ENCODE measurements at places on chromosomes 6 and 20.

DNA sequence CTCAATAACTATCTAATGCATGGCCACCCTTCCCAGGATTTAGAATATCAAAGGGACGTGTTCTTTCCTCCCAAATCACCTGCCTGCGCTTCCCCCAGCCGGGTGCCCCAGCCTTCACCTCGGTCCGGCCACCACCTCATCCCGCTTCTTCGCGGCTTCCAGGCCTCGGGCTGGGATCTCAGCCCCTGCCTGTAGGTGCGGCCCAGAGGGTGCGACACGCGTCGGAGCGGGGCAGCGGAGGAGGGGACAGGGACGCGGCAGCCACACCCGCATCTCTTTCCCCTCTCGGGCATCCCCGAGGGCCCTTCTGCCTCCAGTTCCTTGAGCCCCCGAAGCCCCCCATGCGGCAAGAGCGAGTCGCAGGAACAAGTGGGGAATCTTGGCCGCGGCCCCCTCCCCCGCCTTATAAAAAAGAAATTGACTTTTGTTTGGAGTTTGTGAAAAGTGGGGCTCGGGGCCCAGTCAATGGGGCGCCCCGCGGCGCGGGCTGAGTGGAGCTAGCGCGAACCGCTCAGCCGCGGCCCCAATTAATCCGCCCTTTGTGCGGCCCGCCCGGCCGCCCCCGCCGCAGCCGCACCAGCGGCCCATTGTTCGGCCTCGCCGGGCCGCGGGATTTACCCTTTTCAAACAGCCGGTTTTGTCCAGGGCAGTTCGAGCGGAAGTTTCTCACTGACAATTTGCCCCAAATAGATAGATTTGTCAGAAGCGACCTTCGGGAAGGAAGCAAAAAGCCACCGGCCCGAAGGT lies 8.4 kb upstream of the NR2E1 start:
- DNase-seq: peak; percentile 46

DNA sequence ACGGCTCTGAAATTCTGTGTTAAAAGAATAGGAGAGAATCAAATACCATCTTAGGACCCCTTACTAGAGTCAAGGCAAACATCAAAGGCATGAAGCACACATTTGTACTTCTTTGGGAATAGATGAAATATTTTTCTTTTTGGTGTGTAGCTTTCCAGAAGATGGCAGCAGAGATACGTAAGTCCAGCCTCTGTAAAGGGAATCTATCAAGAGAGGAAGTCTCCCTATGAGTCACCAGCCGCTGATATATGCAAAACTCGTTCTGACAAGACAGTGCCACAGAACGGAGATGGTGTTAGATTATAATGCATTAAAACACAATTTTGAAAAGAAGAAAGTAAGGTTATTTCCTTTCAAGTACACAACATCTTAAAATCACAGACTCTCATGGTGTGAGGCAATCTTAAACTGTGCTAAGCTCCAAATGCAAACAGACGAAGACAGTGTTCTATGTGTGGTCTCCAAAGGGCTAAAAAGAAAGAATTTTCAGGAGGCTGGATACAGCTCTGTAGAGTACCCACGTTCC lies 120.0 kb upstream of the AGPAT4 start:
- peak; percentile 32 for DNase-seq

DNA sequence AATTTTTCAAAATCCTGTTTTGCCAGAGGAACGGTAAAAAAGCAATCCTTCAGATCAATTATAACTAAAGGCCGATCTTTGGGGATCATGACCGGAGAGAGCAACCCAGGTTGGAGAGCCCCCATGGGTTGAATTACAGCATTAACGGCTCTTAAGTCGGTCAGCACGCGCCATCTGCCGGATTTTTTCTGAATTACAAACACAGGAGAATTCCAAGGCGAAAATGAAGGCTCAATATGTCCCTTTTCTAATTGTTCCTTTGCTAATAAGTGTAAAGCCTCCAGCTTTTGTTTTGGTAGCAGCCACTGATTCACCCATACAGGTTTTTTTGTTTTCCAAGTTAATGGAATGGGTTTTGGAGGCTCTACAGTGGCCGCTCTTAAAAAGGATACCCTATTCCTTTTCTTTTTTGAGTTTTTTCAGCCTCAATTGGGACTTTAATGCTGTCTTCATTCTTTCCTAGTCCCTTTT lies 16.9 kb upstream of the PTCRA start:
- peak; percentile 78 for DNase-seq

DNA sequence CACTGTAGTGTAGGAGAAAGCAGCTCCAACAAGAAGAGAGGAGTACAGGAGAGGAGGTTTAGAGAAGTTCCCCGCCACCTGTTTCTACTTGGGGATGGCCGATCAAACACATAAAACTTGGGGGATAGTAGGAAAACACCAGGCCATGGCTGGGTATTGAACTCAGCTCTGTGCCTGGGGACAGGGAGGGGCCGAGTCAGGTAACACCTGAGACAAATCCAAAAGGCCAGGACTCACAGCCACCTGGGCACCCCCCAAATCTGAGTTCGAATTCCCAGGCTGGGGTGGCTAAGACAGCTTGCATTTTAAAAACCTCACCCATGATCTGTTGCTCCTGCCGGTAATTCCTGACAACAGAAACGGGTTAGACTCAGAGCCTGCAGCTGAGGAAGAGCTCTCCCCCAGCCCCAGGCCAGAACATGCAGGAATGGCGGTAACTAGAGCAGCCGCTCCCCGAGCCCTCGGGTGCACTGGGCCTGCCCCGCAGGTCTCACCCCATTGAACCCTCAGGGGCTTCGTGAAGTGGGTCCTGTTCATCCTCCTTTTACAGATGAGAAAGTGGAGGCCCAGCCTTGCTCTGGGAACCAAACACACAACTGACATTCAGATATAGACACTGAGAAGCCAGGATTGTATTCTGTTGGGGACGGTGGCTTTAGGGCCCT lies 61.0 kb downstream of the TCP11 start:
- DNase-seq: peak; percentile 50

DNA sequence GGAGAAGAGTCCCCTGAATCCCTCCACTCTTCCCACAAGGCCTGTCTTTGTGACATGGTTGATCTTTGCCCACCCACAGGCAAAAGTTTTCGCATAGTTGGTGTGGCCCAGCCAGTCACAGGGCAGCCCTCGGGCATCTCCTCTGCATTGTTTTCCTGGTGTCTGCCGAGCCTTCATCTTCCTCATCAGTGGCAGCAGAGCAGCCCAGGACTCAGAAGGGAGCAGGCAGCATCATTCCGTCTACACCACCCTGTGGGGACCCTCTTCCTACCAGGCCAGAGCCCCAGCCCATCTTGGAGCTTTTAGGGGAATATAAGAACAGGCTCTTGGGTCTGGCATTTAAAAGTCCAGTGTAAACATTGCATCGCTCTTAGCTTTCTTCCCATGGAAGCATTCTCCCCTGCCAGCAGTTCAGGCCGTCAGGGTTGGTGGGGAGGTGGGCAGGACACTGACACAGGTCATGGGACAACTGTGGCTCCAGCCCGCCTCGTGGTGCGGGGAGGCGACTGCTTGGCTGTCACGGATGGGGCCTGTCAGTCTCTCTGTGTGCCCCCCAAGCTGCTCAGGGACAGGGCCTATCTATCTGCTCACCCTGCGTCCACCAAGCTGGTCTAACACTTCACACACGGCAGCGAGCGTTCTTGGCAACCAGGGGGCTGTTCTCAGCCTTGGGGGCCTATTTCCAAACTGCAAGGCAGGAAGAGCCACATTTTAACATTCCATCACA lies 38.3 kb downstream of the PDRG1 start:
- peak; percentile 47 for DNase-seq

DNA sequence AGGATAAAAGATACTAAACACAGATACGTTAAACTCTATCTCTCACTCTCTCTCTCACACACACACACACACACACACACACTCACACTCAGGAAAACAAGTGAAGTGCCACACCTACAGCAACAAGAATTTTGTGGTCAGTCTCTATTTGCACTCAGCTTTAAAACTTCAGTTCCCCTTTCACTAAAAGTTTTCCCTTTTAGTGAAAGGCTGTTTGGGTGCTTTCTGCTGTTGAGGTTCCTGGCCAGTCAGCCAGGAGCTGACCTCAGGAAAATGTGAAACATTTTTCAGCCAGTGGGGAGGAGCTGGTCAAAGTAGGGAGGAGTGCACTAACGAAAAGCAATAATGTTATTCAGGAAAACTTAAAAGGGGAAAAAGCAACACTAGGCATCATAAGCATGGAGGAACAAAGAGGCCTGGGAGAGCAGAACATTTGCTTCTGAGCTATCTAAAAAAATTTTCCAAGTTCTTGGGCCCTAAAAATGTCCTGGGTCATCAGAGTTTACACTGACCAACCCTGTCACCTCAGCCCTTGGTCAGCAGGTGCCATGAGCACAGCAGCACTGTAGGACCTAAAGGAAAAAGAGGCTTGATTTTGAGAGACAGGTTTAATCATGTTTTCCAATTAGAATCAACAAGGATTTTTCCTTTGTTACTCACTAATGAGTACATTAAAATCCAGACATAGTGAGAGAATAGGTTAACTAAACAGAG lies 30.7 kb upstream of the NT5E start:
- no peak for DNase-seq

DNA sequence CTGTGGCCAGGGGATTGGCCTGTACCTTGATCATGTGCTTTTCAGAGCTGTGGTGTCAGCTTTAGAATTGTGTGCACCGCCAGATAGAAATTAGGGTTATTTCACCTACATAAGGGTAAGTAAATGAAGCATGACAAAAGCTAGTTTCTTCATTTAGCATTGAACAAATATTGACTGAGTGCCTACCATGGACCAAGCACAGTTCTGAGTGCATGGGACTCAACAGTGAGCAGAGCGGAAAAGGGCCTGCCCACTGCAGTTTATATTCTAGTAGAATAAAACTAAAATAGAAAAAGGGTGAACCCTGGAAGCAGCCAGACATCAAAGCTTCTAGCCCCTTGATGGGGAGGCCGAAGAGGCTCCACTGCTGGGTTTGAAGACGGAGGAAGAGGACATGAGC lies 25.6 kb downstream of the ECT2L start:
- DNase-seq: no peak

- no peak for DNase-seq
Observed at GRCh38 chr20:52529826-52530225, 338.2 kb upstream of the ZFP64 start.

DNA sequence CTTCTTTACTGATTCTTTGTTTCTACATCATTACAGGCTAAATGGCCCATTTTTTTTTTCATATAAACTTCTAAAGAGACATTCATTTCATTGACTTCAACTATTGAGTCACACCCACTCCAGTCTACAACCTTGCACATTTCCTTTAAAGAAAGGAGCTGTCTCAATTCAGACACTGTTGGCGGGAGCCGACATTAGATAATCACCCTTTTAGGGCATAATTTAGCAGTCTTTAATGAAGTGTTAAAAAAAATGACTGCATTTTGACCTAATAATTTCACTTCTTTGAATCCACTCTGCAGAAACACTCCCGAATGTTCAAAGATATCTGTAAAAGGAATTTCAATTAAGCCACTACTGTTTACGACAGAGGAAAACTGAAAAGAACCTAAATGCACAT lies 1.5 kb downstream of the EPM2A start:
- no peak for DNase-seq

- DNase-seq: no peak
Observed at GRCh38 chr6:138403324-138403800, 661 bp upstream of the HEBP2 start.

- no peak for DNase-seq
Observed at GRCh38 chr6:8830794-8831193, 395.4 kb upstream of the SLC35B3 start.

DNA sequence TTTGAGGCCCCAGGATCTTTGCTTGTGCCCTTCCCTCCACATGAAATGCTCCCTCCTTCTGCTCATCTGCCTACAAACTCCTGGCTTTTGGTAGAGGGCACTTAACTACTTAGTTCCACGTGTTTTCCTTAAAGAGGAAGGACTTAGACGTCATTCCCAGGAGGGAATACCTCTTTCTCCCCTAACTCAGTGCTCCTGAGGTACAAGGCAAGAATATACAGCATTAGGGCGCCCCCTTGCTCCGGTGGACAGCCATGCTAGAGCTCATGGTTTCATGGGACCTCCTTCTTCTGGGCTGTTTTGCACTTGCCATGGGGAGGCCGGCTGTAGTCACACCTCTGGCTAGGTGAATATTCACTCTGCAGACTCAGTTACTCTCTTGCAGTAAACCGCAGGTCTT lies 93.8 kb upstream of the LY86 start:
- peak; percentile 55 for DNase-seq

GRCh38 chr20:19947611-19948264 lies 69.4 kb upstream of the NAA20 start:
- DNase-seq: peak; percentile 78

- DNase-seq: no peak
Observed at GRCh38 chr6:2820415-2820814, 21.2 kb downstream of the SERPINB1 start.

DNA sequence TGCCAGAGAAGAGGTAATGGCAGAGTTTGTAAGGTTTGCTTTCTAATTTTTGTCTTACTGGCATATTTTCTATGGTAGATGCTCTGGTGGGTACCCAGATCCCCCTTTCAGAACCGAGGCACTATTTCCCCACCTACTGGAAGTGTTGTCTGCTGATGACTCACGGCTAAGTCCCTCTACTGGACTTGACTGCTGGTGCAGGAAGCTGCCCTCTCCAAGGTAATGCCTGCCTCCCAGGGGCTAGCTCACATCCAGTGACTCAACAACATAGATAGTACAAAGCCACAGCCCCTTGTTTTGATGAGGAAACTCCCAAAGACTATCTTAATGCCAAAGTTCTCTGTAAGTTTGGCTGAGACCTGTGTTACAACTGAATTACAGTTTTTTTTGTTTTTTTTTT lies 285.4 kb upstream of the FLRT3 start:
- DNase-seq: peak; percentile 59

DNA sequence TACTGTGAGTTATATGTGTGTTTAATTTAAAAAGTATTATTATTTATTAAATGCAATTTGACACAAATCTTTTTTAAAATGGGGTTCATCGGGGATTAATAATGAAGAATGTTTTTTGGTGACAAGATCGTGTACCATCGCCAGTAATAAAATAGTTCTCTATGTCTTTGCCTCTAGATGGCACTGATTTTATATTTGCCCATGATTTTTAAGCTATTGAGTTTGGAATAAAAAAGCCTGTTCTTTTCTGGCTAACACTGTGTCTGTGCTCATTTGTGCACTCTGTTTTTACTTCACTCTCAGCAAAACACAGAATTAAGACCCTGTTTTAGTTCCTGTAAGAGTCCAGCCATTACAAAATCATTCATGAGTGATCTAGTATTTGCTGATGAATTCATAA lies 127.0 kb downstream of the FARS2 start:
- DNase-seq: no peak

DNA sequence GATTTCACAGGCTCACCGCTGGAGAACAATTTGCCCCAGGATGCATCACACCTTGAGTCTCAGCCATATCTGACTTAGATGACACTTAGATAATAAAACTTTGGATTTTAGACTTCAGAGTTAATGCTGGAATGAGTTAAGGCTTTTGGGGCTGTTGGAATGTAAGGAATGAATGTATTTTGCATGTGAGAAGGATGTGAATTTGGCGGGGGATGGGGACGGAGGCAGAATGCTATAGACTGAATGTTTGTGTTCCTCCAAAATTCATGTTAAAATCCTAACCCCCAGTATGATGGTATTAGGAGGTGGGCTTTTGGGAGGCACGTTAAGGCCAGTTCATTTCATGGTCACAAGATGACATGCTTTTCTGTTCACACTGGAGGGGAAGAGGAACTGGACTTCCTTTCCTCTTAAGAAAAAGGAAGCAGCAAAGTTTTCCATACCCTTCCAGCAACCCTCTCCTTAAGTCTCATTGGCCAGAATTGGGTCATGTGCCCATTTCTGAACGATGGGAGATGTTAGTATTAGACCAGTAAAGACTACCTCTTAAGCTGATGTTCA lies 5.8 kb upstream of the SRXN1 start:
- no peak for DNase-seq
